ENCODE measurements at places on chromosomes 2 and 18.

- DNase-seq, result no peak
Measured at GRCh38 chr18:6764382-6764781, 34.9 kb downstream of the ARHGAP28 start.

DNA sequence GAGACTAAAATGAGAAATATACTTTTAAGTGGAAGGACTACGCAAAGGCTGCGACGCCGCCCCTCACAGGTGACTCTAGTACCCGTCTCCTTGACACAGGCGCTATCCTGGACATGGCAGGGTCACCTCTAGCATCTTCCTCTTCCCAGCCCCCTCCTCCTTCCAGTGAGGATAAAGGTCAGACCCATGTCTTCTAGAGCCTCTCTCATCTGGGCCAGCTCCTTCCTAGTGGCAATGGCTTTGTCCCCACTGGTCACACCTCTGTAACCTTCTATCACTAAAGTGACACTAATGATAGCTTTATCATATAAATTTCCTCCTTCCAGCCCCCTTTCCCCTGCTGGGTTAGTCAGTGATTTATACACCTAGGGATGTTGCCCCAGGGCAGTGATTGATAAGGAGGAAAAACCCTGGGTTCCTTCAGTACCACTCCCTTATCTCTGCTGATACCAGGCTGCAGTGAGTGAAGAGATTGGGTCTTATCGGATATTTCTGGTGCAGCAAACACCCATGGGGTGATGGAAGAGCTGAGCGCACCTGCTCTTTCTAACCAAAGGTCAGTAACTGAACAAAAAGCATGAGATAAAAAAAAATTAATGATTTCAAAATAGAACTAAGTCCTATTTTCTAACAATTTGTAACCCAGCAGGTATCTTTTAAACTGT lies 62.0 kb upstream of the FZD5 start:
- no peak for DNase-seq

DNA sequence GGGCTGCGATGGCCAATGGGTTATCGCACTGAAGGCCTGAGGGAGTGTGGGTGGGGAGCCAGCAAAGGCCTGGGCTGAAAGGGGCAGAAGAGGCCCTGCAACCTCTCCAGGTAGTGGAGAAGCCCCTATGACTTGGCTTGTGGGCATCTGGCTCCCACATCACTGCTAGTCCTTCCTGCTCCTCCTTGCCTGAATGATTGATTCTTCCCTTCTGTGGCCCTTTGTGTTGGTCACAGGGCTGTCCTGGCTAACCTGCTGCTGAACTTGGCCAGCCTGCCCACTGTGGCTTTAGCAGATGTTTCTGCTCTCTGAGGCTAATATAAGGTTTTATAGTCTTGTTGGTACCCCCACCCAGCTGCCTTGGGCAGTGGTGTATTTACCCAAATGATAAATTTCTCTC lies 136.2 kb upstream of the ALPP start:
- DNase-seq, result no peak

- no peak for DNase-seq
Measured at GRCh38 chr2:5454051-5454390, 238.2 kb upstream of the SOX11 start.

GRCh38 chr18:3233433-3234168 lies 13.8 kb upstream of the MYOM1 start:
- no peak for DNase-seq

DNA sequence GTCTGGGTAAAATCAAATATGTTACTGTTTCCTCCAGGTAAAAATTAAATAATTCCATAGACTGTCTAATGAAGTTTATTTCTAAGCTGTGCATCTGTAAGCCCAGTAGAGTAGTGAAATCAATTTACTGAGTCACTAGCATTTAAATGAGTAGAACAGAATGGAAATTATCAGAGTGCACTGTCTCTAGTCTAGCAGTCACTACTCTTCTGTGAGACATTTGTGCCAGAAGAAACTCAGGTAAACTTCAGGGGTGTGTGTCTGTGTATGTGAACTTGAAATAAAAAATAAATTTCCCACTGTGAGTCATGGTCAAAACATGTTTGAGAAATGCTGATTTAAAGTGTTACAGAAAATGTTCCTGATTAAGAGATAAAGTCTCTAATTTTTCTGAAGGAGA lies 146.4 kb downstream of the RIF1 start:
- no peak for DNase-seq
